H54 (cell line): ENCODE measurements at places on chromosomes 5 and 9.

DNA sequence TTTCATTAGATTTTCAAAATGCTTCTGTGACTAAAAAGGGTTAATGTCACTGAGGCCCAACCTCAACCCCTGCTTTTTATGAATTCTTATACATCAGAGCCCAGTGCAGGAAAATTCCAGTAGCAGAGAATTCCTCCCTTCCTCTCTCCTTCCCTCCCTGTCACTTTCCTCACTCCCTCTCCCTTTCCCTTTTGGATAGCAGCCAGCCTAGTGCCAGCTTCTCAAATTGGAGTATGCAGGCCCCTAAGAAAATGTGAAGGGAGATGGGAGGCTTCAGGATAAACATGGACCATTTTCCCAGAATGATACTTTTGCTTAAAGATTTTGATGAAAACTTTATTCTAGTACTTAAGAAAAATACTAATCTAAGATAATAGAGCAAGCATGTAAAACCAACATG, 507.4 kb downstream of the KDM4C start:
- no peak for DNase-seq

DNA sequence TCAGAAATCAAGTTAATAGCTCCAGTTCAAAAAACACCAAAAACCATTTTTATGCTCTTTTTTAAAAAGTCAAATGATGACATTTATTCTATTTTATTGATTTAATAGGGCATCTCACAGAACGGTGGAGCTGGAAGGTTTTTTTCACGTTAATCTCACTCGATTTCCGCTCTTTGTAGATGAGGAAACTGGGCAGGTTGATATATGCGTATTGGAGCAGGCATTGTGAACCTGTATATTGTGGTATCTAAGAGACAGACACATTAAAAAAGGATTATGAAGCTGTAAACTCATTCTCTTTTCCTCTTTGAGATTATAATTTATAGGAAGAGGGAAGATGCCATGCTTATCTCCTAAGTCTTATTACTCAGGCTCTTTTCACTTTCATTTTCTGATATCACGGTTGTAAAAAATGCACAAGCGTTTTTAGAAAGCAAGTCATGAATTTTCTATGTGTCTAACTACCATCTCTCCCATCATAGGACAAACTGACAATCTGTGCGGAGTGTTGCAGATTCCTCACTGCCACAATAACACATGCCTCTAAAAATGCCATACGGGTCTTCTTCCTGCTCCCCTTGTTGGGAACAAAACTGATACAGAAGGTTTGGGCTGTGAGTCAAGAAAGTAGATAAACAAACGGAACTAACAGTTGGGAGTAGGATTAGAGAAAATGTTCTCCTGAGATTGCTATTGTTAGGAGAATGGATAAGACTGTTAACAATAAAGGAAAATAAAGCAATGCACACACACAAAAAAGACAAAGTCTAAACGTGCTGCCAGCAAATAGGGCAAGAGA, 1997.7 kb downstream of the MAT2B start:
- no peak for DNase-seq

DNA sequence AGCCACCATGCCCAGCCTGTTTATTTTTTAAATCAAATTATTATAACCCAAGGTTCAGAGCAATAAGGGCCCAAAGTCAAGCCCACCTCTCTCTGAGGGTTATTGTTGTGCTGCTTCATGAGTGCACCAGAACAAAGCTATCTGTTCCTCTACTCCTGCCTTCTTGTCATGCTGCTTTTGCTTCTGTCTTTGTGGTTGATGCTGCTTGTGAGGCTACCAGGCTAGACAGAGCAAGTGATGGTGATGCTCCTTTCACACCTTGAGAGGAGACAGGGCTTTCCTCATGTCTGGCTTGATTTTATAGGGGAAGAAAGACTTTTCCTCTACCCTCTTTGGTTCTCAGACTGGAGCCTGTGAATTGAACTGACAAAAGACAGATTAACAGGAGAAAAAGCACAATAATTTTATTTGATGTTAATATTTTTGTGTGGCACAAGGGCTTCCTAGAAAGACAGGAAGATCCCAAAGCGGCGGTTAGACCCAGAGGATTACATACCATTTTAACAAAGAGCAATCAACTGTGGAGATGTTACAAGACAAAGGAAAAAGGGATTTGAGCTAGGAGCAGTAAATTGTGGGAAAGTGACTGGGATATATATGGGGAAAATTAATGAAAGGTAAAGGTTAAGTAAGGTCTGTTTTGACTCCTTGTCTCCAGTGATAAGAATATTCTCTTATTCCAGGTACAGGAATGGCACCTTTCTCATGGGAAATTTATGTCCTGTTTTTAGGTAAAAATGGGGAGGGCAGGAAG, 4.4 kb upstream of the CD180 start:
- DNase-seq: no peak

- peak; percentile 9 for DNase-seq
Observed at GRCh38 chr5:19928562-19929421, 59.2 kb downstream of the CDH18 start.

DNA sequence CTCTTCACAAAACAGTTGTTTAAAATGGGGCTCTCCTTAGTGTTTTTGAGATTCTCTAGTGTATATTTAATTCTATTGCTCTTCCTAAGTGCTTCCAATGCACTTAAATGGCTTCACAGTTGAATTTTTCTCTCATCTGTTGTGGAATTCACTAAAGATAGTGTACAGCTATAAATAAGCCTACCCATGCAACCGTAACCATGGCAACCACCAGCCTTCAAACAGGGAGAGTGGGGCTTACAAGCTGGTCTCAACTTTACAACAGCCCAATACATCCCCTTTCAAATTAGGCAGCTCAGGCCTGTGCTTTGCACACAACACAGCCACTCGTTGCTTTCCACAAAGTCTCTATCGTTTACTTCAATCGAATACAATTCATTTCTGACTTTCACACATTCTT, 144.0 kb upstream of the PLPPR1 start:
- no peak for DNase-seq

GRCh38 chr5:94693043-94693822, 74.8 kb downstream of the SLF1 start:
- no peak for DNase-seq

GRCh38 chr5:50814556-50814955, 148.1 kb downstream of the PARP8 start:
- no peak for DNase-seq

GRCh38 chr9:19174127-19174912, 47.0 kb upstream of the PLIN2 start:
- peak; percentile 51 for DNase-seq

DNA sequence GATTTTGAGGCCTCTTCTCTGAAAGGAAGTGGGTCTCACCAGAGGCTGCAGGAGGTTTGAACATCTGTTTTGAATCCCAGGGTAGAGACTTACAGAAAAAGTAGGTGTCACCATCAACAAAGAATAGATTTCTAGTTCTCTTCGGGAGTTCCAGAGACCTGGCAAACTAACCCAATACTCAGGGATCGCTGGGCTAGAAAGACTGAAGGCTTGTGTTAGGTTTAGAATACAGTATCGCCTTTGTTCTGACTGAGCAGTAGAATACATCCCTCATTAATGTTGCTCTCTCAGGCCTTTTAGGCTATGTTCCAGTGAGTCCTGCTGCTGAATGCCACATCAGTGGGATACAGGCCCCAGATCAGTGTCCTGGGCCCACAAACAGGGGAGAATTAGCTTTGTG, 27.2 kb downstream of the RUSC2 start:
- no peak for DNase-seq

DNA sequence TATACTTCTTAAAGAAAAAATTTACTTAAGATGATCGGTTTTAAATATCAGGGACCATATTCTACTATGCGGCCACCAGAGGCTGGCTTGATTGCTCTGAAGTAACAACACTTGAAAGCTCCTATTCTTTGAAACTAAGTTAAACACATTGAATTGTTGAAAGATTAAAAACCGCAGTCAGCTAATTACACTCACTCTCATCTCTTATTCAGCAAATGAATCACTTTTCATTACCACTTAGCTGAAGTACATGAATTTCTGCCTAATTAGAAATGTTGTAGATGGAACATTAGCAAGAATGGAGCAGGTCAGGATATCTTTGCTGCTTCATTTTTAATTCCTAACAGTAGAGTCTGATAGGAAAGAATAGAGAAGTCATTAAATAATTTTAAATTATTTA, 42.3 kb downstream of the LSM11 start:
- DNase-seq: no peak

GRCh38 chr5:402615-403359, 40.2 kb upstream of the EXOC3 start:
- DNase-seq: no peak

GRCh38 chr9:122029898-122030297, 63.2 kb downstream of the TTLL11 start:
- DNase-seq: peak; percentile 30

DNA sequence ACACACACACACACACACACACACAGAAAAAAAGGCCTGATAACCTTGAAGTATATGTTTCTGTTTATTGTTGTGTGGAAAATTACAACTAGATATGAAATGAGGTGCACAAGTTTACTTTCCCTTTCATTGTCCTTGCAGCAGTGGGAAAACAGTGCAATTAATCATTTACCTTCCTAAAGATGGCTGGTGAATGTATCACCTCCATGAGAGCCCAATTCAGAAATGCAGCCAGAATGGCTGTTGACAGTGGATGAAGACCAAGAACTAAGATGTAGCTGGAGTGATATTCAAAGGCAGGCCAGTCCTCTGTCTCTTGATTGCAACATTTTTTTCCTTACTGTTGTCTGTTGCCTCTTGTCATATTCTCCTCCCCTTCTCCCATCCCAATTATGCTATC, 49.6 kb upstream of the EIF4EBP3 start:
- DNase-seq: no peak

DNA sequence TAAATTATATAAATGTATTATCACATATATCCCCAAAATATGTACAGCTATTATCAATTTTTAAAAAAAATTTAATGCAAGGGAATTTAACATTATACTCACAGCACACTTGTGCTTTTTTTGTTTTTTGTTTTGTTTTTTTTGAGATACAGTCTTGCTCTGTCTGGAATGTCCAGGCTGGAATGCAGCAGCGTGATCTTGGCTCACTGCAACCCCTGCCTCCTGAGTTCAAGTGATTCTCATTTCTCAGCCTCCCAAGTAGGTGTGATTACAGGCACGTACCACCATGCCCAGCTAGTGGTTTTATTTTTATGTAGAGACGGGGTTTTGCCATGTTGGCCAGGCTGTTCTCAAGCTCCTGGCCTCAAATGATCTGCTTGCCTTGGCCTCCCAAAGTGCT, 58.3 kb downstream of the GLIS3 start:
- DNase-seq: no peak

DNA sequence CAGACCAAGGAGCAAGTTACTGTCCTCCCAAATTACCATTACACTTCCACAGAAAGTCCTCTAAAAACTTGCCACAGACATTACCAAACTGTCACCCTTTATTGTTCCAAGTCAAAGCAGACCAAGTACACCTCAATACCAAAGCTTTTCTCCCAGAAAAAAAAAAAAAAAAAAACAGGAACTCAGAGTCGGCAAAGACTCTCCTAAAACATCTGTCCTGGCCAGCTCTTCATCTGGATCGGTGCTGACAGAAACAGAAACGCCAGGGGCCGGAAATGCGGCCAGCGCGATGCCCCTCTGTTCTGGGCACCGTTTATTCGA, 718 bp downstream of the DEPDC1B start:
- DNase-seq: no peak

GRCh38 chr9:13296972-13297371, 17.5 kb upstream of the MPDZ start:
- no peak for DNase-seq

DNA sequence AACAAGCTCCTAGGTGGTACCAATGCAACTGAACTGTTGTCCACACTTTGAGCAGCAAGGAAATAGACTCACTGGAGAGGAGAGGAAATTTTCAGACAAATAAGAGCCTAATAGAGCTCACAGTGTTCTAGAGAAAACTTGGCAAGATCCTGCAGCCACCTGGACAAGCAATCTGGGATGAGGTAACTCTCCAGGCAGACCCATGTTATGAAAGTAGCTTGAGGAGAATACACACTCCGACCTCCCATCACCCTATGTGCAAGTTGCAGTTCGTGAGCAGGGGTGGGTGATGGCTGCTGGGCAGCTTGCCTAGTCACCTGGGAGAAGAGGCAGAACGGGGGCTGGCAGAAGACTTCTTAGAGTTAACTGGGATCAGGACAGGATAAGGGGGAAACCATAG, 102.2 kb downstream of the KLF4 start:
- DNase-seq: no peak

GRCh38 chr9:97514531-97514930, 13.1 kb downstream of the TMOD1 start:
- no peak for DNase-seq

- DNase-seq: peak; percentile 43
Observed at GRCh38 chr9:131635285-131635684, 90.0 kb downstream of the PRRT1B start.

GRCh38 chr9:124030969-124031451, 19.4 kb downstream of the LHX2 start:
- no peak for DNase-seq

DNA sequence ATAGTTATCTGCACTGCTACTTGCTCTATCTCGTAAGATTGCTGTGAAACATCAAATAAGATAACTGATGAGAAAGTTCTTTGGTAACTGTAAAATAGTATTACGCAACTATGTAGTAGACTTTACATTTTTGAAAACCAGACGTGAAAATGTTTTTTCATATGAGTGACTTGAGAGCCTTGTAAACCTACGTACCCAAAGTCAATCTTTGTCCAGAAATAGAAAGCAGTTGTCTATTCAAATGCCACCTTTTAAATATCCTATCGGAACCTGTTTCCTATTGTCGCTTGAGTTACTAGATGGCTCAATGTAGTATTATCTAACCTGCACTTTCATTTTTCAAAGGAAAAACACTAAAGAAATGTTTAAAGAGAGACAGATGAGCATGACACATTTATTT, 1.6 kb downstream of the FNIP1 start:
- DNase-seq: no peak

DNA sequence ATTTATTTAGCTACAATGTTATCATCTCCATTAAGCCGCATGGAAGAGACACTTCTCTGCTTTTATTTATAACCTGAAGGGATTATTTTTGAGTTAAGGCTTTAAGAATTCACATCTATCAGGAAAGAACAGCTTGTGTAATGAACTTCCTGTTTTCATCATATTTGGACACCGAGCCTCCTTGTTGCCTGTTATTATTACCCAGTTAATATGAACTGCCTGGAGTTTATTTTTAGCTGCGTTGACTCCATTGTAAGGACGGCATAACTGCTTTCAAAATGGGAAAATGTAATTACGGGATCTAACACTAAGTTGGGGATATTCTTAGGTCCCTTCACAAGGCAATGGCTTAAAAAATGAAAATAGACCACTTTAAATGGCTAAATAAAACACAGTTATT, 89.0 kb upstream of the NR4A3 start:
- no peak for DNase-seq

GRCh38 chr9:132997591-132997990, 19.1 kb downstream of the GFI1B start:
- no peak for DNase-seq
